ENCODE measurements at places on chromosomes 2 and 18.

- peak; percentile 25 for DNase-seq
Observed at GRCh38 chr2:84846741-84847142, 34.1 kb downstream of the TRABD2A start.

DNA sequence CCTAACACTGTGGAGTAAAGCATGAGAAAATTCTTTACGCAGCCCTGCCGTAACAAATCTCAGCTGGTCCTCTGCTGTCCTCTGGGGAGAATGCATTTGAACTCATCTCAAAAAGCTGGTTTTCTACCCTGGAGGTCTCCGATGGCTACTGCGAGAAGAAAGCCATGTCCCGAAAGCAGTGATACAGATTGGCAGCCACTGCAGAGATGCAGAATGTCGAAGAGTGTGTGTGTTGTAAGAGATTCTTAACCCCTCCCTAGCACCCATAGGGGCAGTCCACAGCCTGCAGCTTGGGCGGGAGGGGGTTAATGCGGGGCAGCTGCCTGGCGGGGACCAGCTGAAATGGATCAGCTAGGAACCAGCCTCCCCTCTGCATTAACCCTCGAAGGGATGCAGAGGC lies 235.9 kb downstream of the ZNF516 start:
- no peak for DNase-seq

GRCh38 chr2:45024600-45025291 lies 15.5 kb upstream of the SIX2 start:
- DNase-seq: no peak

DNA sequence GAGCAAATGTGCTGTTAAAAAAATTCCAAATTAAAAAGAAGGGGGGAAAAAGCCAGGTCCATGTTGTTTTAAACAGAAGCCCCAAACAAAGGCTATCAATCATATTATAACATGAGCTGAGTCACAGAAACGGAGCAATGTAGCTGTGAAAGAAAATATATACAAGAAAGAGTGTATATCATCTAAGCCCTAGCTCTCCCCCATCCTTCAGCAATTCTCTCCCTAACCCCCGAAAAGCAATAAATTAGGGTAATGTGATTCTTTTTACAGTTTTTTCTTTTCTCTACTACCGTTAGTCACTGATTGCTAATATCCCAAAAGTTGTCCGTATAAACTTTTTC lies 25.3 kb downstream of the FEZ2 start:
- DNase-seq: no peak

DNA sequence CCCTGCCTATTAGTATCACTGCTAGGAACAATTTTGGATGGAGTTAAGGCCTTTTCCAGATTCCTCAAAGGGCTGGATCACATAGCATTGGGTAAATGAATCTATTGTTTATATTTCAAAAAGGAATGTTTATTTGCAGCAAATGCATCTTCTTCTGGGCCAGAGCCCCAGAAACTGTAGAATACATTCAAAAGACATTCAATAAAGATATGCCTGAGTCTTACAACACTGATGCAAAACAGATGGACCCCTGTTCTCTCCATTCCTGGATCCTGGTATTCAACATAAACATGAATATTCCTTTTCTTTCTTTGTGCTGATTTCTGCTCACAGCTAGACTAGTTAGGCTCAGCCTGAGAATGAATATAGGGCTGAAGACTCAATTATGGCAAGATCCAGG lies 227.2 kb upstream of the KLHL29 start:
- DNase-seq: no peak

GRCh38 chr2:81249152-81249551 lies 944.6 kb upstream of the LRRTM1 start:
- no peak for DNase-seq

- no peak for DNase-seq
Observed at GRCh38 chr18:58511897-58512581, 116.9 kb downstream of the ALPK2 start.

GRCh38 chr2:54704688-54705605 lies 18.5 kb upstream of the EML6 start:
- no peak for DNase-seq
